Neural progenitor cell (in vitro differentiated cells): ENCODE measurements at places on chromosomes 16 and 17. TPM values are rescaled to one million over a fixed set of nuclear protein-coding genes. Genes with fewer than 3 reads are reported as not detected.

MRPS7 gene
- total RNA-seq = 43.3 and 48.7 TPM in 2 replicates

SOX15 gene
- total RNA-seq = 0.51 and 7.6 TPM in 2 replicates

SRR gene
- 26.4 and 40.9 TPM in 2 replicates for total RNA-seq

KCNH6 gene
- total RNA-seq = 0.03 TPM in 1 of 2 replicates, not detected in the other

ARHGAP44 gene
- 8.7 and 10.6 TPM in 2 replicates for total RNA-seq

CDR2L gene
- total RNA-seq = 4.0 and 15.8 TPM in 2 replicates

- H3K36me3 ChIP-seq = no peaks in the 10 kb centered on the region
- peaks cover 4% of the 10 kb centered on the region for H3K4me1 ChIP-seq
- H3K27me3 ChIP-seq = no peaks in the 10 kb centered on the region
- DNase-seq = no peak
Observed at GRCh38 chr16:82006036-82006435, 5.2 kb downstream of the SDR42E1 start.

GRCh38 chr17:4980644-4981216 lies 6.7 kb downstream of the CAMTA2 start:
- peak; percentile 85 for DNase-seq
- peaks cover 4% of the 10 kb centered on the region for H3K4me1 ChIP-seq
- no peaks in the 10 kb centered on the region for H3K36me3 ChIP-seq
- peaks cover 34% of the 10 kb centered on the region for H3K27me3 ChIP-seq
- no peak overlapping the region for H3K27ac ChIP-seq

DNA sequence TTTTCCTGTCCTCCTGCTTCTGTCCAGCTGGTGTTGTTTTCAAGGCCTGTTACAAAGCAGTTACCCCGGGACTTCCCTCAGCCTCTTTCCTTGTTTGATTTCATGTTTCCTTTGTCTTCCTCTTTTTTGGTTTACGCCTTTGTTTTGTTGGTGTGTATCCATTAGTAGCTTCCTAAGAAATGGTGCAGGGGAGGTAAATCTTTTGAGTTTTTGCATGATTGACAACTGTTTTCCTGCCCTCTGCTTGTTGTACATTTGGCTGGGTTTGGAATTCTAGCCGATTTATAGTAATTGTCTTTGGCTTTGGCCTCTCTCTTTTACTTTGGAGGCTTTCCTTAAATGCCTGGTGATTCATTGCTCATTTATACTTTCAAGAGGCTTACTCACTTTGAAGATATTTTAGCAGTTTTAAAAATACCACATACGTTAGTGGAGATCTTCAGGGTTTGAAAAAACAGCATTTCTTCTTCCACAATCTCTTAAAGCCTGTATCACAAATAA lies 32.8 kb downstream of the DNAH2 start:
- no peak for DNase-seq
- H3K27me3 ChIP-seq = no peaks in the 10 kb centered on the region
- no peak overlapping the region for H3K27ac ChIP-seq

GRCh38 chr17:6147042-6147441 lies 76.9 kb downstream of the WSCD1 start:
- no peak overlapping the region for H3K27ac ChIP-seq
- peaks cover 6% of the 10 kb centered on the region for H3K4me1 ChIP-seq
- H3K36me3 ChIP-seq = no peaks in the 10 kb centered on the region
- H3K27me3 ChIP-seq = no peaks in the 10 kb centered on the region
- peak; percentile 50 for DNase-seq

DNA sequence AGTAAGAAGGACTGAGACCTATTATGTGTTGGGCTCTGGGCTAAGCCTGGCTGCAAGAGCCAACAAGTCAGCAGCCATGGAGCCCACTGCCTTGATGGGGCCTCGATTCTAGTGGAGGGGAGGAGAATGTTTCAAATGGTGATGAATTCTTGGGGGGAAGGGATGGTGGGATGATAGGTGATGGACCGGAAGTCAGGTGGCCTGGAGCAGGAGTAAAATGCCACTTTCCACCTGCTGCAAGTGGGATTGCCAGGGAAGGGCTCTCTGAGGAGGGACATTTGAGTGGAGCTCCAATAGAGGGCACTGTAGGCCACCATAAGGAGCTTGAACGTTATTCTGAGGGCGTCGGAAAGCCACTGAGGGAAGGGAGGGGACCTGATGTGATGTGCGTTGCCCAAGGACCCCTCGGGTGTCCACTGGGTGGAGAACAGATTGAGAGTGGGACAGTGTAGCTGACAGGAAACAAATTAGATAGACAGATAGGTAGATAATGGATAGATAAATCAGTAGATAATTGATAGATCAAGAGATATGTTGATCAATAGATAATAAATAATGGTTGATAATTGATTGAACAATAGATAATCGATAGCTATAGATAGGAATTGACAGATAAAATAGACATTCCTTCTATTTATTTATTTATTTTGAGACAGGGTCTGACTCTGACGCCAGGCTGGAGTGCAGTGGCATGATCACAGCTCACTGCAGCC lies 18.2 kb upstream of the NXPH3 start:
- H3K27me3 ChIP-seq = peaks cover 20% of the 10 kb centered on the region
- H3K36me3 ChIP-seq = no peaks in the 10 kb centered on the region
- H3K4me1 ChIP-seq = peaks cover 5% of the 10 kb centered on the region
- no peak overlapping the region for H3K27ac ChIP-seq
- peak; percentile 89 for DNase-seq

- no peak overlapping the region for H3K4me3 ChIP-seq
- H3K27ac ChIP-seq = no peak overlapping the region
Observed at GRCh38 chr17:69331756-69332155, 4.8 kb upstream of the ABCA5 start.

DNA sequence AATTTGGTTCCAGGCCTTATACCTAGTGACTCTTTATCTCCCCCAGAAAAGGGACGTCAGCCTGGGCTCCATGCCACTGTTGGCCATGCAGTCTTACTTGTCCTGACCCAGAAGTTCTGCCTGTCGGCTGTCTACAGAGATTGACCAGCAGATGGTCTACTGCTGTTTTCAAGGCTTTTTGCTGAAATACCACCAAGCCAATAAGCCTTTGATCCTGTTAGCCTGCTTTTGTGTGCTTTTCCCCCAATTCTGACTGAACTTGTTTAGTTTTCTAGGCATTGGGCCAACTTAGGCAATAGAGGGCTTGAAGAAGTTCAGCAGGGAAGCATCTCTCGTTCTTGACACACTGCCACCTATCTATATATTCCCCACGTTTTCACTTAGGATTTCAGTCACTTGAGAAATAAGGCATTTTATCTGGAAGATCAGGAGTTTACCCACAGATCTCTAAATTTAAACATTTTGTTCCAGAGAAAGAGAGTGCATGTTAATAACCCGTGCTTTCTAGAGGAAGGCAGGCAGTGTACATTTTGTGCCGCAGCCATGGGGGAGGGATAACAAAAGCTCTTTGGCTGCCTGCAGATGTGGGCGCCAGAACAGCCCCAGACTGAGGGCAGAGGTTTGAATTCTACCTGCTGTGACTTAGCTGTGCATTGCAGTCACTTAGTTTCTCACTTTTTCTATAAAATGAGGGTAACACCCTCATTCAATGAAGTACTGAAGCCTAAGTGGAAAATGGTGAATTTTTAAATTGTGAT lies 12.3 kb upstream of the CARMIL2 start:
- H3K4me3 ChIP-seq = no peak overlapping the region
- DNase-seq = no peak
- no peaks in the 10 kb centered on the region for H3K27me3 ChIP-seq
- H3K36me3 ChIP-seq = peaks cover 5% of the 10 kb centered on the region

DNA sequence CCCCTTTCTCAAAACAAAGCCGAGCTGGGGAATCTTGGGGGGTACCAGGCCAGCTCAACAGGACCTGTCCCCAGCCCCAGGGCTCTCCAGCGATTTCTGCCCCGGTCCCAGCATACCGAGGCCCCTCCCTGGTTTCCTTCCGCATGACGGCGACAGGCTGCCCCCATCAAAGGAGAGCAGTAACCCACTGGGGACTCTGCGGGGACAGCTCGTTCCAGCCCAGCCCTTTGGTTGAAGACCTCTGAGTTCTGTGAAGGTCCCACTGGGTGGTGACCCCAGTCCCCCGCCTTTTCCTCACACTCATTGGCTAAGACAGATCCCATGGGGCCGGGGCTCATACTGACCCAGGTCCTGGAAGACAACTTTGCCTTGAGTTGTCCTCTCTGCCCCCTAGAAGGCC lies 4.1 kb downstream of the SMTNL2 start:
- H3K36me3 ChIP-seq = no peaks in the 10 kb centered on the region
- DNase-seq = peak; percentile 3
- H3K27me3 ChIP-seq = peaks cover 37% of the 10 kb centered on the region
- peaks cover 12% of the 10 kb centered on the region for H3K4me1 ChIP-seq
- no peak overlapping the region for H3K4me3 ChIP-seq

GRCh38 chr17:51765282-51766135 lies 393.0 kb downstream of the CA10 start:
- no peak overlapping the region for H3K4me3 ChIP-seq
- no peaks in the 10 kb centered on the region for H3K27me3 ChIP-seq
- no peak overlapping the region for H3K27ac ChIP-seq
- no peak for DNase-seq
- no peaks in the 10 kb centered on the region for H3K4me1 ChIP-seq

DNA sequence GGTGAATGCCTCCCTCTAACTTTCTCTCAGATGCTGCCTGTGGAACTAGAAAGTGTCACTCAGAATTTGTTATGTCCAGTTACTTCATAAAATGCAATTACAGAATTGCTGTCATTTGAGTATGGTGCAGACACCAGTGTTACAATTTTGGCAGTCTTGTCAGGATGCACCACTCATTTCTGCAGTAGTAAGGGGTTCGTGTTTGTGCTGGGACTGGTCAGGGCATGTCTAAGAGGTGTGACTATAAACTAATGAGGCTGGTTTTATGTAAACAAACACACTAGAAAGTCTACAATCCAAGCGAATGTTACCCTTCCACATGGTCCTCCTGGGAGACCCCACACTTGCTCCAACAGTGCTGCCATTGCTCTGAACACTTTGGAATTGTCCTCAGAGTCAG lies 206.2 kb downstream of the ANKFN1 start:
- H3K4me3 ChIP-seq = no peak overlapping the region
- no peaks in the 10 kb centered on the region for H3K4me1 ChIP-seq
- no peaks in the 10 kb centered on the region for H3K27me3 ChIP-seq
- no peak overlapping the region for H3K27ac ChIP-seq

- H3K27me3 ChIP-seq = no peaks in the 10 kb centered on the region
- H3K27ac ChIP-seq = no peak overlapping the region
- H3K4me1 ChIP-seq = no peaks in the 10 kb centered on the region
- H3K4me3 ChIP-seq = no peak overlapping the region
- DNase-seq = peak; percentile 76
- no peaks in the 10 kb centered on the region for H3K36me3 ChIP-seq
Observed at GRCh38 chr17:55513885-55514590, 2.8 kb upstream of the SMIM36 start.

DNA sequence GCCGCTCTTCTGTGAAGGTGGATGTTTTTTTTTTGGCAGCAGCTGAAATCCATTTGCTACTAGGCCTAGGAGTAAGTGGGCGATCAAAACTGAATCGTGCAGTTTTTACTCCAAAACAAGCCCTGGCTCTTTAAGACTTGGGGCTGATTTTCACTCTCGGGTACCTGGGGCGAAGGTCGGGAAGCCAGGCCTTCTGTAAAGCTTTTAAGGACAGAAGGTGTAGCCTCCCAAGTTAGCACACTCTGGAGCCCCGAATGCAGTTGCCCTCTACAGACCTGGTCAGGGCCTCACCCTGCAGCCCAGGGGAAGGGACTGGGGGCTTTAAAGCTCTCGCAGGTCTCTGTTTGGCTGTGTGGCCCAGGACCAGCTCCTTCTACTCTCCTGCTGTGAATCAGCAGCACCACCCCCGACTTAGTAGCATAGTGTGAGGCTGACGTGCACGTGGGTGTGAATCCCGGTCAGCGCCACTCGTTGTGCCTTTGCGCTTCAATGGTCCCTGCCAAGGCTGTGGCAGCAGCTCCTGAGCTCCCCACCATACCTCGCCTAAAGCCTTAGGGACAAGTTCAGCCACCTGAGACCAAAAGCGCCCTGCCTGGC lies 49.9 kb downstream of the TMEM235 start:
- H3K4me3 ChIP-seq = no peak overlapping the region
- H3K27me3 ChIP-seq = no peaks in the 10 kb centered on the region
- no peak for DNase-seq
- H3K27ac ChIP-seq = no peak overlapping the region
- H3K36me3 ChIP-seq = no peaks in the 10 kb centered on the region

- H3K4me1 ChIP-seq = no peaks in the 10 kb centered on the region
- no peak overlapping the region for H3K4me3 ChIP-seq
- peak; percentile 89 for DNase-seq
- no peaks in the 10 kb centered on the region for H3K27me3 ChIP-seq
- H3K36me3 ChIP-seq = peaks cover 3% of the 10 kb centered on the region
Observed at GRCh38 chr16:4261557-4262172, 11.2 kb downstream of the TFAP4 start.

DNA sequence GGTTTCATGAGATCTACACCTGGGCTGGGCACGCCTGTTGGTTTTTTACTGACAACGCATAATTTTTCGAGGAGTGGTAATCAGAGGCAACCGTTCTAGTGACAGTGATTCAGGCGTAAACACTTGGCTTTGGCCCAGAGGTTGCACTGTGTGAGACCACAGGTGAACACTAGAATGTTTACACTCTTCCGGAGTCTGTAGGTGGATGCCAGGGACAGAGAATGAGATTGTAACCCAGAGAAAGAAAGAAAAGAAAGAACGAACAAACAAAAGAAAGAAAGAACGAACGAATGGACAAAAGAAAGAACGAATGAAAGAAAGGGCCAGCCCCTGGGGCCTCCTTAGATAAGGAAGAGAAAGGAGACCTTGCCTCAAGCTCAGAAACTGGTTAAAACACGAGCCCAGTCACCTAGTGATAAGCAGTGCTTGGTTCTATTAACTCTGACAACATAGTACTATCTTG lies 113.2 kb downstream of the PRKCB start:
- H3K4me1 ChIP-seq = peaks cover 41% of the 10 kb centered on the region
- no peak overlapping the region for H3K27ac ChIP-seq
- DNase-seq = no peak
- no peak overlapping the region for H3K4me3 ChIP-seq
